AG10803 (cell line): ENCODE measurements at places on chromosomes 4 and X.

DNA sequence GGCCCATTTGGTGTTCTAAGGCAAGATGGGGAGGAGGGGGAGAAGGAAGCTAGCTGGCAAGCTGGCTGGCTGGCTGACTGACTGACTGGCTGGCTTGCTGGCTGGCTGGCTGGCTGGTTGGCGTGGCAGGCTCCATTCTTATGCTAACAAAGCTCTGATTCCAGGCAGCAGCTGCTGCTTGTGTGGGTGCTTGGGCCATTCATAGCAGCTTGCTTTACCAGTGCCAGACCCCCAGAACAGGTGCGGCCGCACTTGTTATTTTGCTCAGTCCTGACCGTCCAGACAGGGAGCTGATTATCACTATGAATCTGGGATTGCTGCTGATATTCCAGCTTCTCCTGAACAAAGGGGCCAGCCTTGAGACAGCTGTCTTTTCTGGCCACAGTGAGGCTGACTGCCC, 131.2 kb upstream of the PAK3 start:
- DNase-seq: no peak

DNA sequence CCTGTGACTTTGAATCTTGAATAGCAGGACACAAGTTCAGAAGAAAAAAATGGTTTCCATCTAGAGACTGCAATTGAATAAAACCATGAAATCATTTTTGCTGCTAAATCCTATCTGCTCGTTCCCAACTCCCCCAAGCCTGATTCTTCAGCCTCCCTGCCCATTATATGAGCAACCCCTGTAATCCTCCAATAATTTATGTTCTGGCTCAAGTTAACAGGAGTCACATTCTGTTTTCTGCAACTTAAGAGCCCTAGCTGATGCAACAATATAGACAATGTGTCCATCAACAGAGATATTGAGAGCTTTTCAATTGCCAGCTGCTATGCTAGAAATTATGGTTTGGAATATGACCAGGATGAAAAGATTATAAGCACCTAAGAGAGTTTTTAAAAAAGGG, 84.1 kb downstream of the LDB2 start:
- no peak for DNase-seq

DNA sequence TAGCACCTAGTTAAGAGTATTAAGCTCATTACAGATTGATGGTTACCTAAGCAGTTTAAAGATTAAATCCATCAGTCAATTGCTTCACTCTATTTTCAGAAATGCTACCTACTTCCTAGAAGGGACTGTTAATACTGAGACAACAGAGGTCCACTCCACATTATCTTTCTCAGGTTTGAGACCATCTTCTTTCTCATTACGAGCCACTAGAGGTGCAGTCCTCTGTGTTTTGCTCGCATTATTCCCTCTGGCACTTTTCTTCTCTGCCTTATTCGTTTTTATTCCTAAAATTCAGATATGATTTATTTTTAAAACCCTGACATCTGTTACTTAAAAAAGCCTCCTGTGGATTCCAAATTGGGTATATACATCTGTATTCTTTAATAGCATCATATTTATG, 459.1 kb downstream of the FSTL5 start:
- no peak for DNase-seq

DNA sequence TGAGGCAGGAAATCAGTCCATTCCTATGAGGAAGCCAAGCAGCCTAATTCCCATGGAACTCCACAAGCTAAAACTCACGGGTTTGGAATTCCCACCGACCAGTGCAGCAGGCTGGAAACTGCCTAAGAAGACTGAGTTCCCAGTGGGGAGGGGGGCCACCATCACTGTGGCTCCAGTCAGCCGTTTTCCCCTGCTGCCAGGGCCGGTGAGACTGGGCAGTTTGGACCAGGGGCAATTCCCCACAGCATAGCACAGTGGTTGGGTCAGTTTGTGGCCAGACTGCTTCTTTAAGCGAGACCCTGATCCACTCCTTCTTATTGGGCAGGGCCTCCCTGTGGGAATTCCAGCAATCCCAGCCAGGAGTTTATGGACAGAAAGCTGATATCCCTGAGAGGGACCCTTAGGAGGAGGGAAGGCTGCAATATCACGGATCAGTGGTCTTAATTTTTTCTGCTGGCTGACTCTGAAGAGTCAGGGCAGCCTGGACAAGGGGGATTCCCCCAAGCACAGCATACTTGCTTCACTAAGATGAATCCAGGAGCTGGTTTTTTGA, 20.7 kb downstream of the PAGE5 start:
- no peak for DNase-seq

GRCh38 chr4:19319607-19320006, 932.1 kb upstream of the SLIT2 start:
- DNase-seq: no peak

DNA sequence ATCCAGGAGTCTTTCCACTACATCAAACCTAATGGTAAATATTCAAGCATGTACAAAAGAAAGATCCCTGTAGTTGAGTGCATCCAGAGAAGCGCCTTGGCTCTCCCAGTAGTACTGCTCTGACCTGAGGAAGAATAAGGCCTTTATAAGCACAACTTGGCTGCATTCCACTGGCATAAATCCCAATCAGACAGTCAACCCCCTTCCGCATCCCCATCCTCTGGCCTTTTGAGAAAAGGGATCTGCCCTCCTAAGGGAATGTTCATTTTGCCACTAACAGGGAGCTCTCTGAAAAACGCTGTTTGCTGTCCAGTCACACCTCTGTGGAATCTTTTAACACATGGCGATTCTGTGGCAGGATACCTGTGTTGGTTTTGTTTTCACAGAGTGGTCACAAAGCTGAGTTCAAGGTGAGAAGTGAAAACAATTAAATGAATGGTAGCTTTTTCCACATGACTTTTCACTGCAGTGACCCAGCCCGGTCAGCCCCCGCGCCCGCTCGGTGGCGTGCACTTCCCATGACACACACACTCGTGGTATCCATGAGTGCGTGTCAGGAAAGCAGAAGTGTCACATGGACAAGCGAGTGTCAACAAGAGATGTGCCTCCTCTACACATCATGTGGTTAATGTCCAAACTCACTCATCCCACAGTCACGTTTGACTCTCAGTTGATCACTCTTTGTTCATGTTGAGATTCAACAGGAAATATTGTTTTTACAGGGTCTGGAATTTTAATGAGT, 112.2 kb upstream of the ENPP6 start:
- no peak for DNase-seq

- no peak for DNase-seq
Observed at GRCh38 chrX:8284131-8284530, 113.1 kb upstream of the VCX2 start.

DNA sequence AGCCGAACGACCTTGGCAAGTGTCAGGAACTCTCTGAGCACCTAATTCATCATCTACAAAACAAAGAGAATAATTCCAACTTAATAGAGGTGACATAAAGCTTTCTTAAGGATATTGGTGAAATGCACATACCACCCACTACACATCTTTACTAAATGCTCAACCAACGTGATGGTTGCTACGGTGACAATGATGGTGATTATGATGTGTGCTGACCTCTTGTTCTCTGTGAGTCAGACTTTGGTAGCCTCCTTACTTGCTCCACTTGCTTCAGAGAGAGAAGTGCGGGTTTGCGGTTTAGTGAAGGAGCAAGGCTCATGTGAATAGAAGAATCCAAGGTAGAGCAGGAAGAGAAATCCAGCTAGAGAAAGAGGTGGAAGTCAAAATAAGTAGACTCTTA, 52.8 kb upstream of the CLNK start:
- DNase-seq: no peak

GRCh38 chr4:48546336-48546735, 56.3 kb downstream of the ZAR1 start:
- DNase-seq: peak; percentile 52

DNA sequence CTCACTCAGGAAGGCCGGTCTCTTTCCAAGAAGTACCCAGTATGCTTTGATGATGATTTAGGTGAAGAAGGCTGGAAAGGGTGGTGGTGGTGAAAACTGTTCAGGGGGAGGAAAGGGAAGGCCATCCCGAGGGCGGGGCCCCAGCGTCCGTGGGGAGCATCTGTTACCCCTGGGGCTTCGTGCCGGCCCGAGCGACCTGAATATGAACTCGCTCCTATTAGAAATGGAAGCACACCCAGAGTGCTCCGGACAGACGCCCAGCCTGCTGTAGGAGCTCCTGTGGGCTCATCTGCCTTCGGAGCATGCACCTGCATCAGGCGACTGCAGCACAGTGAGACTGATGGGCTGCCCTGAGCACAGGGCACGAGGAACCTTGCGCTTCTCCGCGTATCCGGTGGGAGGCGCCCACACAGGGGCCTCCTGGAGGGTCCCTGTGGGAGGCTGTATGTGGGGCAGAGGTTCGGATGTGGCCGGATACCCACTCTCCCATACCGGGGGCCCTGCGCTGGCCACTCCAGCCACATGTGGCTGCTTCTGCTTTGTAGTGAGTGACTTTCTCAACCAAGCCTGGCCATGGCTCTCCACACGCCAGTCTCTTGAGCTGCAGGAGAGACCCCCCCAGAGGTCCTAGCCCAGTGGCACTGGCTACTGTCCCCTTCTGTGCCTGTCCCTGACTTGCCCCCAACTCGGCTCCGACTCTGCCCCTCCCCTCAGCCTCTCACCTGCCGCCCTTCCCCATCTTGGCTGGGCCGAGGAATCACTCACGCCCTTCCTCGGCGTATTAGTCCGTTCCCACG, 36.7 kb downstream of the FGFRL1 start:
- DNase-seq: no peak

DNA sequence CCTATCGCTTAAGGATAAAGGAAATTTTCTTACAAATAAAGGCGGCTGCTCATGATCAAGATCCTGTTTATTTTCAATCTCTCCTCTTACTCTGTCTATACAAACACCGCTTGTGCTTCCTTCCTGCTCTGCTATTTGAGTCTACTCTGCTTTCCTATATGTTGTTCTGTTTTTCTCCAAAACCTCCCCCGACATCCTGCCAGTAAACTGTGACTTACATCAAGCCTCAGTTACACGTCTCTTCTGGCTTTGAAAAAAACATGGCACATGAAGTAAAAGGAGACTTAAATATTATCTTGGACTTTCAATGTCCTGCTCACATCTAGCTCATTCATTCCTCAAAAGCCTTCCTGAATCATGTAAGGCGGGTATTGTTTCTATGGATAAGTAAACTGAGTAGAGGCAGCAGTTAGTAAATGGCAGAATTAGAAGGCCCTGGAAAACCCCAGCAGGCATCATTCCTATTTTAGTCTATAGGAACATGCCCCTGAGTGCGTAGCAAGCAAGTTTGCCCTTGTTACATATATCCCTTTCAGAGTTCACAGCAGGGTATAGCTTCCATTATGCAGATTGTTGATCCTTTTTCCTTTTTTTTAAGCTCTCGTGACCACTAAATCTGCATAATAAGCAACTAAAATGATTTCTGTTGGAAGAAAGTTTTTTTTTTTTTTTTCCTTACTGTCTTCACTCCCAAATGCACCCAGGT, 280.1 kb downstream of the RAPGEF2 start:
- no peak for DNase-seq

GRCh38 chr4:2824836-2825381, 18.7 kb upstream of the ADD1 start:
- no peak for DNase-seq

GRCh38 chr4:129808242-129808641, 712.3 kb downstream of the C4orf33 start:
- DNase-seq: no peak

- no peak for DNase-seq
Observed at GRCh38 chr4:25075851-25076250, 45.1 kb upstream of the LGI2 start.

- no peak for DNase-seq
Observed at GRCh38 chrX:132613801-132614200, 125.0 kb upstream of the MBNL3 start.

- DNase-seq: no peak
Observed at GRCh38 chr4:155607481-155607880, 59.2 kb upstream of the GUCY1A1 start.

DNA sequence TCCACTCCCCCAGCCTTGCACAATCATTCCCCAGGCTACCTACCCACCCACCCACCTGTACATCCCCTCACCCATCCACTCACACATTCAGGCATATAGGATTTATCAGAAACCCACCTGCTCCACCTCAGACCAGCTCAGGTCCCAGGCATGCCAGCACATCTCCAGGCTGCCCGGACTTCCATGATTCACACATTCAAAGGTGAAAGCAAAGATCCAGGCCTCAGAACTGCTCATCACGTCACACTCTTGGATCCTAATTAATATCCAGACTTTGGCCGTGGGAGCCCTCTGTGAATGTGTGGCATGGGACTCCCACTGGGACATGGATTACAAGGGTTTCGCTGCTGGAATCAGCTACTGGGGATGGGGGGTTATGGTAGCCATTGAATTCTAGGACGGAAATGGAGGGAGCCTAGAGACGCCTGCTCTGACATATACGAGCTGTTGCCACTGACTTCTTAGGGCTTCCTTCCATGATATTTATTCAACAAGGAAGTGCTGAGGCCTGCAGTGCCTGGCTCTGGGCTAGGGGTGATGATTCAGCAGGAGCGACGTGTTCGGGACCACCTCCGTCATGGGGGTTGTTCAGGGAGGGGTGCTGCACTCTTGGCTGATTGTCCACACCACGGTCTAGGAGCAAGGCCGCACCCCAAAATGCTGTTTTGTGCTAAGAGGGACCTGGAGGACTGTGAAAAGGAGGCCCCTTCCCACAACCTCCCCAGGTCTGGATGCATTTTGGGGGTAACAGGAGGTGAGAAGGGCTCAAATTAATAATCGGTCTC, 56.9 kb upstream of the ADRA2C start:
- DNase-seq: no peak

DNA sequence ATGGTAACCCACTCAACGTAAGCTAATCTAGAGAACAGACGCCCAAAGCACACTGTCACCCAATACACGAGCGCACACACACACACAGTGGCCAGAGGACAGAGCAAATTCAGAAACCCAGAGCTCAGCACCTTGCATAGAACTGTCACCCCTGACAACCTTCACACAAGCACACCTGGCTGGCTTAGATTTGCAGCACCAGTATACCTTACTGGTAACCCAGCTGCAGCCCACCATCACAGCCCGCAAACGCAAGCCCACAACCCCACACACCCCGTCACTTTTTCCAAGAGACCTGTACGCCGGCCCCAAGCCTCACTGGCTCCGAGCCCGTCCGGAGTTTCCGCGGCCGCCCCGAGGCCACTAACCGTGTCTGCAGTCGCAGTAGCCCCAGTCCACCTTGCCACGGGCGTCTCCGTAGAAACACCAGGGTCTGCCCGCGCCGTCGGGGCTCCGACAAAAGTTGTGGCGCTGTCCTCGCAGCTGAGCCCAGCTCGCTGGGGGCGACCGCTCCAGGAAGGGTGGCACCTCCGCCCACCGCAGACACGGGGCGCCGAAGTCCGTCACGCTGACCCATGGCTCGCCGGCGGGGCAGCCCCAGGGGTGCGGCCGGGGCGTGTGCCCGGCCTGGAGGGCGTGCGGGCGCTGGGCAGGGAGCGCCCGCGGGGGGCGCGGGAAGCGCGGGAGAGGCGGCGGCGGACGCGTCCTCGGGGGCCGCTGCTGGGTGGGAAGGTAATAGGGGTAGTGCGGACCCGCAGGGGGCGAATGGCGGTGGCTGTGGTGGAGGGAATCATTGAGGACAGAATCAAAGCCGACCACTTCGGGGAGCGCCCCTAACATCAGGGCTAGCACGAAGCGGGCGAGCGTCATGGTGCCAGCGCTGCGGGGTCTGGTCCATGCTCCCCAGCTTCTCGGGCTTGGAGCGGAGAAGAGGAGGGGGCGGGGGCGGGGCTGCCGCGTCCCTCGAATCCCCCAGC, 664 bp downstream of the PRSS12 start:
- no peak for DNase-seq

GRCh38 chr4:6695660-6696610, 2.3 kb downstream of the S100P start:
- no peak for DNase-seq
